Activated T-helper 1 cell treated with anti-CD3 and anti-CD28 coated beads, Interleukin-2, amount 50 U/mL, for 16 hours (primary cell): ENCODE measurements at places on chromosomes 7 and 10.

DNA sequence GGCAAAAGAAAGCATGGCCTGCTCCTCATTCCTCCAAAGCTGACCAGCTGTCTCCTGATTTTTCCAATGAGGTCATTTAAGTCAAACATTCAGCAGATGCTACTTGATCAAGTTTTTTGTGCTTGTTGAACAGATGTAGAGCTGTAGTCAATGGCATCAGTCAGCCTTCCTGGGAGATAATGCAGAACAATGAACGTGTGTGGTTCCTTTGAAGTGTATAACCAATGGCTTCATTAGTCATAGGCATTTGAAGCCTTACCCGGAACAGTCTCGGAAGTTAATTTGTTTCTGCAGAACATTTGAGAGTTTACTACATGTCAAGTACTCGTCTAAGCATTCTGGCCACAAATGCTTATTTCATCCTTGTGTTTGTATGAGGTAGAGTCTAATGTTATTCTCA lies 227.1 kb downstream of the ADRA2A start:
- no peak for DNase-seq

- no peak for DNase-seq
Observed at GRCh38 chr10:82796510-82796909, 921.5 kb downstream of the NRG3 start.

DNA sequence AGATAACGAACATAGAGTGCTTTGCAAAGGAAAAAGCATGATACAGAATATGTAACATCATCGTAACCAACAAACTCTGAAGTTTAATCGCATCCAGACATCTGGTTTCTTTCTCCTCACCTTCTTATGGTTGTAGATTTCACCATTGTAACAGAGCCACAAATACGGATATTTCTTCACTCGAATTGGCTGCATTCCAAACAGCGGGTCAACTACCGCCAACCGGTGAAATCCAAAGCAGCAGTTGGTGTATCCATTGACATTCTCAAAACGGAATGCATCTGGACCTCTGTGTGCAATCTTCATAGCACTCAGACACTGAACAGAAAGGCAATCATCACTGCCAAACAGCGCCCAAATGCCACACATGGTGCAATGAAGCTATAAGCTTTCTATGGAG lies 3.4 kb downstream of the ASNS start:
- no peak for DNase-seq

DNA sequence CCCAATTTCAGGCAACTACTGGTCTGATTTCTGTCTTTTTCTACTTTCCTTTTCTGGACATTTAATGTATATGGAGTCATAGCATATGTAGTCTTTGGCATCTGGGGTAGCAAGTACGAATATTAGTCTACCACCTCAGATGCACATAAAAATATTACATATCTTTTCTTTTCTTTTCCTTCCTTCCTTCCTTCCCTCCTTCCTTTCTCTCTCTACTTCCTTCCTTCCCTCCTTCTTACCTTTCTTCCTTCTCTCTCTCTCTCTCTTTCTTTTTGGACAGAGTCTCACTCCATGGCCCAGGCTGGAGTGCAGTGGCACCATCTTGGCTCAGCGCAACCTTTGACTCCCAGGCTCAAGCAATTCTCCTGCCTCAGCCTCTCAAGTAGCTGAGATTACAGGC lies 4.0 kb upstream of the OPTN start:
- no peak for DNase-seq

GRCh38 chr7:2244404-2244995 lies 2.5 kb downstream of the NUDT1 start:
- DNase-seq = no peak

- no peak for DNase-seq
Observed at GRCh38 chr7:33195264-33195663, 65.9 kb downstream of the BBS9 start.

- DNase-seq = no peak
Observed at GRCh38 chr7:27916372-27916771, 176.4 kb downstream of the TAX1BP1 start.

GRCh38 chr10:78616125-78616695 lies 452.6 kb upstream of the ZMIZ1 start:
- no peak for DNase-seq

- DNase-seq = no peak
Observed at GRCh38 chr7:28939367-28939766, 18.8 kb downstream of the TRIL start.

DNA sequence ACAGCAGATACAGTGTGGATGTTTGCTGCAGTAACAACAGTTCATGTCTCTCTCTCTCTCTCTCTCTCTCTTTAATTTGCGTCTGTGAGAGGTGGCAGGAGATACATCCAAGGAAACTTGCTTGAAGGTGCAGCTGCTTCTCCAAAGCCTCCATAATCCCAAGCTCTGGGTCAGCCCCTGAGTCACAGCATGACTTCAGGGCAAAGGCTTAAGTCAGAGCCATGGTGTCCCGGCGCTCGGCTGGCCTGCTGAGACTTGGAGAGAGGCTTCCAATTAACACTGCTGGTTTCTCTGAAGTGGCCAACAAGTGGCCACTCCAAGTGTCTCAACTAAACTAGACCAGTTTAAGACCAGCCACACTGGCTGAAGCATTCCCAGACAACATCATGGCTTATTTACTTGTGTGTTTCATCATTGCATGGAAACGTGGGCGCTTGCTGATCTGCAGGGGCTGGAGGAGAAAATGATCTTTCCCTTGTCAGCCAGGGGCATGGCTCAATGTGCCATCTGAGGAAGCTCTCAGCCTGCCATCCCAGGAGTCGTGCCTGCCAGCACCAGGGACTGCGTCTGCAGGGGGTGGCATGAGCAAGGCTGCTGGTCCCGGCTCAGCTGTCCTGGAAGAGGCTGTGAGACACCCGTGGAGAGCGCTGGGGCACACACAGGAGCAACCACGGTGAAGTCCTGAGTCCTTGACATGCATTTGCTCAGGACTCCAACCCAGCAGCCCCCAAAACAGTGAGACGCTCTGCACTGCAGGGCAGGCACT lies 254.2 kb downstream of the COBL start:
- DNase-seq = no peak

DNA sequence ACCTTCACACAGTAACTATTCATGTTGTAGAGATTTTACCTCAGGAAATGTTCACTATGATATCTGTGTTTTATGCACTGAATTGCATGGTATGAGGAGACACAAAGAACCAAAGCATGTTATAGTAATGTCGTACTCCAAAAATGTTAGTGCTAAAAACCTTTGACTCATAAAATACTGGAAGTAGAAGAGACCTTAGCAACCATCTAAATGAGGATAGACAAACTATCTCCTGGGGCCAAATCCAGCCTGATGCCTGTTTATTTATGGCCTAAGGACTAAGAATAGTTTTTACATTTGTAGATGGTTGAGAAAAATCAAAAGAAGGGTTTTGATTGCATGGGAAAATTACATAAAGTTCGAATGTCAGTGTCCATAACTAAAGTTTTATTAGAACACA lies 535.1 kb downstream of the INHBA start:
- DNase-seq = no peak

DNA sequence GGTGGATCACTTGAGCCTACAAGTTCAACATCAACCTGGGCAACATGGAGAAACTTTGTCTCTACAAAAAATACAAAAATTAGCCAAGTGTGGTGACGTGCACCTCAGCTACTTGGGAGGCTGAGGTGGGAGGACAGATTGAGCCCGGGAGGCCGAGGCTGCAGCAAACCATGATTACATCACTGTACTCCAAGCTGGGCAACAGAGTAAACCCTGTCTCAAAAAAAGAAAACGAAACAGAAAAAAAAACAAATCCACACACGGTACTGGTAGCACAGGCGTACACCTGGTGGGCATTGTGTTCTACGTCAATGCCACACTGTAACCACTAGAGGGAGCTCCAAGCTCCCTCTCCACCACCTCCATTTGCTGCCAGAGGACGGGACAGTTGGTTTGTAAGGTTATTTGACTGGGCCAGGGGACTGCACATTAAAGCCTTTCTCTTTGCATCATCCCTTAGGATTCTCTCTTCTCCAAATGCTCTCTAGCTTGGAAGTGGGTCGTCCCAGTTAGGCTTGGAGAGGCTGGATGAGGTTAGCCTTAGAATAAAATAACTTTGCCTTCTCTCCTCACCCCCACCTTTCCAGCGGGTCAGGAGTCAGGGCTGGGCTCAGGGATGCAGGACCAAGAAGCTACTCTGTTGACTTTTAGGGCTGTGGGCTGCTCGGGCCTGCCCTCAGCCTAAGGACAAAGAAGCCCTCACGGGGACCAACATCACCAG lies 130.8 kb downstream of the SORBS1 start:
- DNase-seq = peak; percentile 9

- DNase-seq = no peak
Observed at GRCh38 chr7:3271298-3271697, 29.8 kb upstream of the SDK1 start.

DNA sequence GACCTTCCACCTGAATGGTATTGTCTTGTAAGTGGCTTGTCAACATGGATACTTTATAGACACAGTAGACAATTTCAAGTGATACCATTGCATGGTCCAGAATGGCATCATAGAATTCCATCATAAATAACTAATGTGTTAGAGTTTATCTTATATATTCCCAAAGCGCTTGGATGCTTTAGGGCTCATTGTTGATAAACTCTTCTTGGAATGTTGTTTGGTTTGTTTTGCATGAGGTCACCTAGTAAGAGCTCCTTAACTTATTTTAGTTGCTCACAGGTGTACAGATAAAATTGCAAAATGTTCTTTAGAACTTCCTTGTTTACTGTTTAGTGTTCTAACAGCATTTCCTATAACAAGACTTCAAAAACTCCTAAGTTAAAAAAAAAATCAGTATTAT lies 36.8 kb downstream of the SRI start:
- no peak for DNase-seq

- no peak for DNase-seq
Observed at GRCh38 chr7:7720193-7720592, 1.8 kb upstream of the RPA3 start.

DNA sequence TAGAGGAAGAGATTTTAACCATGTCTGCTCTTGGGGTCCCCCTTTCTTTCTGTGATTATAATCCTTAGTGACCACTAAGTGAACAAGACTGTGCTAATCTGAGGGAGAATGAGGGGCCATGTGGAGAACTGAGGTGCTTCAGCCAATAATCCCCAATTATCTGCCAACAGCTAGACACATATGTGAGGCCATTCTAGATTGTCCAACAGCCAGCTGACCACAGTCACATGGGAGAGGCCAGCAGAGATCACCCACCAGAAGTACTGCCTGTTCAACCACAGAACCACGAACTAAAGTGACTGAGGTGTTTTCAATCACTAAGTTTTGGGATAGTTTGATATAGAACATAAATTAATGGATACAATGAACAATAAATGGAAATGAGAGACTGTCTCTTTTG lies 74.3 kb downstream of the SEMA3E start:
- DNase-seq = no peak

- DNase-seq = no peak
Observed at GRCh38 chr7:20352573-20353306, 22.0 kb downstream of the ITGB8 start.

DNA sequence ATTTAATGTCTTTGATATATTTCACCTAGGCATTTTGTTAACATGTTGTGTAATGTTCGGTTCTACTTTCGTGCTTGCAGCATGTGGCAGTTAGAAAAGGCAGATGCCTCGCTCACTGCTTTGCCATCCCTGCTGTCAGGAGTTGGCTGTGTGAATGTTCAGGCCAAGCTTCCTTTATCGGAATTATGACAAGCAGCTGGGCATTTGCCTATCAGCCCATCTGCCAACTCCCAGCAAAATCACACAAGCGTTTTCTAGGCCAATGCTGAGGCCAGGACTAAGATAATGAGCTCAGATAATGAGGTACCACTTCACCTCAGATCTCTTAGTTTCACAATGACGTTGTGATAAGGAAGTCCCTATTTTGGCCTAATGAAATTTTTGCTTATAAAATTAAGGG lies 212.7 kb upstream of the FAM3C start:
- DNase-seq = no peak

DNA sequence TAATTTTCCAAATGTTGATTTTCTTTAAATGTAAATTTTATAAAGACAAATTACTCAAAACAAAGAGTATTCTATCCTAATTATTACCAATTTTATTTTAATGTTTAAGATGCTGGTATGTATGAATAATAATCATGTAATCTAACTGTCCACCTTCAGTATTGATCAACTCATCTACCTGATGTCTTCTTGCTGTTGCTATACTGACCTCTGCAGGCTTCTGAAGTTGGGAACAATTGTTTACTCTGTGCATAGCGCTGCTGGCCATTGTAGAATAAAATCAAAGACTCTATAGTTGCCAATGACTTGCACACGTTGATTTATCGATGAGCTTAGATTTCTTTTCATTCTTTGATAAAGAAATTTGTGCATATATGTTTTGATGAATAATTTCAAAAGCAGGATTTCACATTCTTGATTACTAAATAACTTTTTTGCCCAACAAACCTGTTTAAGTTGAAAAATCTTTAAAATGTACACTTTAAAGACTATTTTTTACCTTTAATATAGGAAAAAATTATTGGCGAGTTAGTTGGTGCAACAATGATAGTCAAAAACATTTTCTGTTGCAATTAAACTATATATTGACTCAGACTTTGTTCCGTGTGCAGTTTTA lies 282.3 kb downstream of the TFEC start:
- DNase-seq = no peak

DNA sequence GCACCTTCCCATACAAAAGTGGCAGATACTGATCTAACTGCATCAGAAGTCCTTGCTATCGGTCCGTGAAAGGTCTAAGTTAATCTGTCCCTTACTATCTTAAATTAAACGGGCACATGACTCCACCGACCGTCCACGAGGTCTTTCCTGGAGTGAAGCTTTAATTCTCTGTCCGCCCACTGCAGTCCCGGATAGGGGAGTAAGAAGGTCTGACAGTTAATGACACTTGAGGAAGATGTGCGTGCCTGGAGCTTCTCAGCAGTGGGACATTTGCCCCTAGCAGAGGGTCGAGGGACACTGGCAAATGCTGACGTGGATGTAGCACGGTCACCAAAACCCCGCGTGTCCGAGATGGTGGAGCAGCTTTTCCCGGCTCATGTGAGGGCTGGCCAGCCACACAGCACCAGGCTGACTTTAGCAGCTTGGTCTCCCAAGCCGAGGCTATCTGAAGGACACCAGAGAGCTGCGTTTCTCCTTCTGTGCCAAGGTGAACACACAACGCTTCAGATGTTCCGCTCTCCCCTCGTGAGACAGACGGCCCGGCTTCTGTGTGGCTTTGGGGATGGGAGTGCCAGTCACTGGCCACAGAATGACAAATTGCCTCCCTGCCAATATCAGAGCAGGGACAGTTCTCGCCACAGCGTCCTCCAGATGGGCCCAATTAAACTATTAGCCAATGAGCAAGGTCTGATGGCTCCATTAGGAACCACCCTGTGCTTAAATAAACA lies 86.6 kb downstream of the ADARB2 start:
- DNase-seq = no peak

DNA sequence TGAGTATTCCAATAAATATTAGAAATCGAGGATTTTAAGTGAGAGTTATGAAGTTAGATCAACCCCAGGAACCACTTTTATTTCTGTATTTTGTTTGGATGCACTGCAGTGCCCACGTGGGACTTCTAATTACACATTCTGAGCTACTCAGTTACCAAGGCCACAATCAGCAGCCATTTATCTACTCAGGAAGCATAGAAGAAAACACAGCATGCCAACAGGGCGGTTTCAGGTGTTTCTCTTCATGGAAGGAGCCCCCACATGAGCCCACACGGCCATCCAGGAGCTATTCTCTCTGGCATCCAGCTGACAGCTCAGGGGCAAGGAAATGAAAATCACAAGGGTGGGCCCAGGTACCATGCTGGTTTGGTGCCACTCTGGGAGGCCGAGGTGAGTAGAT lies 266.5 kb upstream of the MKLN1 start:
- no peak for DNase-seq

GRCh38 chr10:124732931-124733570 lies 11.1 kb downstream of the FAM53B start:
- peak; percentile 59 for DNase-seq
